ENCODE measurements at places on chromosomes 6 and 20.

DNA sequence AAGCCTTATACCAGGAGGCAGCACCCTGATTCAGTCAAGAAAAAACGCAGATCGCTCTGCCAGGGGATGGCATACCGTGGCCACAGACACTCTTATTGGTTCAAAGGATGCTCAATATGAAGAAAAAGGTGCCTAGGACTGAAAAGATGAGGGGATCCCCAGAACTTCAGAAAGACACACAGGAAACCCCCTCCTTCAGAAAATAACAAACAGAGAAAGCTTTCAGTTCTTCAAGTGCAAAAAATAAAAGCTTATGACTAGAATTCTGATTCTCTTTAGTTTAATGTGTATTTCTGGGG, 17.7 kb upstream of the MYB start:
- no peak for DNase-seq

DNA sequence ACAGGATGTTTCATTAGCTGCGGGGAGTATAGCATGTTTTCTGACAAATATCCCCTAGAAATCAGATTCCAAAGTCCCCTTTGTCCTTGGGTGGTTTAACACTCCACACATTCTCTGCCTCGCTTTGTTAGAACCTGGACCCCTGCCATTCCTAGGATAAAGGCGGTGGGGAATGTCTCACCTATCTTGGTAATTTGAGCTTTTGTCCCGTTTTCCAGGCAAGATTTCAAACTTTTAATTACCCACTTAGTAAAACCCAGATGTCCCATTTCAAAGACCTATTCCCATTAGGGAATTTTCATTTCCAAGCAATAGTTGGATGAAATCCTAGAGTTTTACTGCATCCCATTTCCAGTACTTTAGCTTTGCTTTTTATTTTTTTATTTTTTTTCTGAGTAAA, 501.0 kb upstream of the MAP3K7 start:
- DNase-seq = peak; percentile 44

GRCh38 chr6:33197431-33198048, 2.9 kb downstream of the RXRB start:
- peak; percentile 73 for DNase-seq

DNA sequence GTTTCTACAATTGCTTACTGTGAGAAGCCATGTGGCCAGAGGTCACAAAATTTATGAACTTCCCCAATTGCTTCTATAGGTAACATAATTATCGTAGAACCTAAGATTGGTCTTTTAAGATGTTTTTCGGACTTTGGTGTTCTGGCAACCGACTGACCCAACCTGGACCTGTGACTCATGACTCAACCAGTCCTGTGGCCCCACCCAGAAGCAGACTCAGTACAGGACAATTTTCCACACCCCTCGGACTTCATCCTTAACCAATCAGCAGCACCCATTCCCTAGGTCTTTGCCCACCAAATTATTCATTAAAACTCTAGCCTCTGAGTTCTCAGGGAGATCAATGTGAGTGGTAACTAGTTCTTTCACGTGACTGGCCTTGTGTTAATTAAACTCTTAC, 26.4 kb upstream of the AKAP12 start:
- no peak for DNase-seq

- DNase-seq = no peak
Measured at GRCh38 chr6:35605600-35605999, 83.1 kb downstream of the FKBP5 start.

- no peak for DNase-seq
Measured at GRCh38 chr6:14159090-14159489, 41.5 kb downstream of the CD83 start.

DNA sequence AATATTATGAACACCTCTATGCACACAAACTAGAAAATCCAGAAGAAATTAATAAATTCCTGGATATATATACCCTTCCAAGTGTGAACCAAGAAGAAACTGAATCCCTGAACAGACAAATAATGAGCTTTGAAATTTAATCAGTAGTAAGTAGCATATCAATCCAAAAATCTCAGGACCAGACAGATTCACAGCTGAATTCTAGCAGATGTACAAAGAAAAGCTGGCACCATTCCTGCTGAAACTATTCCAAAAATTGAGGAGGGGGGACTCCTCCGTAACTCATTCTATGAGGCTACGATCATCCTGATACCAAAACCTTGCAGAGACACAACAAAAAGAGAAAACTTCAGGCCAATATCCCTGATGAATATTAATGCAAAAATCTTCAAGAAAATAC, 67.0 kb upstream of the PDE7B start:
- DNase-seq = peak; percentile 59

DNA sequence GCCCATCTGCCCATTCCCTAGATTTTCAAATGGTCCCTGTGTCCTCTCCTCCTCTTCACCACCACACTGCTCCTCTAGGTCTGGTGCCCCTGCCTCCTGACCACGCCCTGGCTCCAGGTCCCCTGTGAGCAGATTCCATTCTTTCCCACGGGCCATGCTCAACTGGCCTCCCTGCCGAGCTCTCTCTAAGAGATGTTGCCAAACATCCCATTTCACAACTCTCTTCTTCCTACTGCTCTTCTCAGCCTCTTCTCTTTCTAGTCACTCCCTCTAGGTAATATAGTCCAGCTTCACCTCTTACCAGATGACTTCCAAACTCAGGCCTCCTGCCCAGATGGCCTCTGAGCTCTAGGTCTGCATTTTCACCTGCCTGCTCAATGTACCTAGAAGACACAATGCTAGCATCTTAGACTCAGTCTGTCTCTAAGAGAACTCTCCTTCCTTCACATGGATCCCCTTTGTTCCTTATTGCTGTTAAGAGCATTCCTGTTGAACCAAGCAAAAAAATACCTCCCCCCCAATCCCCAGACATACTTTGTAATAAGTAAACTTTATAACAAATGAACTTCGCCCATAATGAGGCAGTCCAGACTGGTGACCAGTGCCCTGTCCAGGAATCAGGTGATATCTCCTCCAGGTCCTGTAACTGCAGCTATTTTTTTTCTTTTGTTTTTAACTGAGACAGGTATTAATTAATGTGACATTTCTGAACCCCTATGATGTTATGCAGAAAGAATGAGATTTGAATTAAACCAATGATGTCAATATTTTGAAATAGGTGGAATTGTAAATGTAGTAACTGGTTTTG, 79.0 kb downstream of the LYRM4 start:
- DNase-seq = no peak

GRCh38 chr6:21441386-21441785, 152.2 kb upstream of the SOX4 start:
- DNase-seq = no peak

- no peak for DNase-seq
Measured at GRCh38 chr6:106870069-106870468, 104.5 kb downstream of the CD24 start.

- no peak for DNase-seq
Measured at GRCh38 chr6:2651961-2652360, 98.8 kb downstream of the MYLK4 start.

DNA sequence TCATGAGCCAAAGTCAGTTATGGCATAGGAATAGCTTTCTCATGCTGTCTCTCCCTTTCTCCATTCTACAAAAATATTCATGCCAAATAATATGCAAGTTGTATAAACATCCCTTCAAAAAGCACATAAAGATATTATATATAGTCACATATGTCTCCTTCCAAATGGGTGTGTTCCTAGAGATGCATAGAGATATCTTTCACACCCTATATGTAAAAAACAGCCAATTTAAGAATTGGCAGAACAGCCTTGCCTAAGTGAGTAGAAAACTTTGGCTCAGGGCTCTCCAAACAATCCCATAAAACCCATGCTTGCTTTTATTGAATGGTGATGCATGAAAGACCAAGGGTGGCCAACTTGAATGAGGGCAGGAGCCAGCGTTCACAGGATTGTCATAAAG, 274.7 kb upstream of the SUPT3H start:
- DNase-seq = no peak

GRCh38 chr6:157946865-157947532, 34.7 kb upstream of the SYNJ2 start:
- DNase-seq = peak; percentile 46

- DNase-seq = peak; percentile 53
Measured at GRCh38 chr20:34703424-34704176, 544 bp upstream of the TP53INP2 start.

DNA sequence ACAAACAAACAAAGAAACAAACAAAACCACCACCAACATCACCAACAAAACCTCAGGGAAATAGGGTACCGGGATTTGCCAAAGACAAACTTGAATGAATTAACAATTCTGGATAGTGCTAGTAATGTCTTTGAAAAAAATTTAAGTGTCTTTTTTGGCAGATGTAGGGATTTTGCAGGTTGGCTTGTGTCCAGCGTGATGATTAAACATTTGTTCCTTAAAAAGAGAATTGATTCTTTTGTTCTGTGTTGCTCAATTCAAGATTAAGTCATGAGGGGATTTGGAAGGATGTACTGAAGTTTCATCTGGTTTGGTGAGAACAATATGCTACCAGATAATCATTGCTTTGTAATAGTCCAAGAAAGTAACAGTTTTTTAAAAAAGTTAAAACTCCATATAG, 125.1 kb upstream of the HS3ST5 start:
- peak; percentile 29 for DNase-seq

- no peak for DNase-seq
Measured at GRCh38 chr6:42740725-42741124, 5.2 kb downstream of the TBCC start.

- DNase-seq = no peak
Measured at GRCh38 chr6:144935661-144936060, 650.5 kb downstream of the UTRN start.

- no peak for DNase-seq
Measured at GRCh38 chr6:16343593-16343992, 105.2 kb downstream of the GMPR start.

- no peak for DNase-seq
Measured at GRCh38 chr6:148868314-148868713, 121.5 kb downstream of the UST start.

DNA sequence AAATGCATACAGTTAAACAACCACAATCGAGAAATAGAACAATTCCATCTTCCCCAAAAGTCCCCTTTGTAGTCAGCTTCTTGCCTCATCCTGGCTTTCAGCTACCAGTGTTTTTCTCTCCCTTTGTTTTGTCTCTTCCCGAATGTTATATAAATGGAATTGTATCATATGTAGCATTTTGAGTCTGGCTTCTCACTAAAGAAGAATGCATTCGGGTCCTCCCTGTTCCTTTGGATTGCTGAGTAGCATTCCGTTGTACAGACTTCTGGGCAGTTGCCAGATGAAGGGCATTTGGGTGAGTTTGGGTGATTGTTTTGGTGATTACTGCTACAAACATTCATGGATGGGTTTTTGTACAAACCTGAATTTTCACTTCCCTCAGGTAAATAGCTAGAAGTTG, 27.8 kb downstream of the PRPH2 start:
- DNase-seq = no peak

GRCh38 chr20:39025883-39026282, 63.7 kb downstream of the DHX35 start:
- DNase-seq = no peak

GRCh38 chr6:167568407-167569024, 243.6 kb downstream of the TTLL2 start:
- DNase-seq = no peak

DNA sequence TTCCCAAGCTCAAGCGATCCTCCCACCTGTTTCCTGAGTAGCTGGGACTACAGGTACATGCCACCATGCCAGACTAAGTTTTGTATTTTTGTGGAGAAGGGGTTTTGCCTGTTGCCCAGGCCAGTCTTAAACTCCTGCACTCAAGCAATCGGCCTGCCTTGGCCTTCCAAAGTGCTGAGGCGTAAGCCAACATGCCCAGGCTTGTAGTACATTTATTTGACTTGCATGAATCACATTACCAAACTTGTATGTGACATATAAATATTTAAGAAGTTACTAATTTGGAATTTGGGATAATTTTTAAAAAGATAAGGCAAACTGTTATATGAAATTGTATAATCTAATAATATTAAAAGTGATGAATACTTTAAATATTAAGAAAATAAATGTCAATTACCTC, 157.6 kb downstream of the MCHR2 start:
- no peak for DNase-seq

DNA sequence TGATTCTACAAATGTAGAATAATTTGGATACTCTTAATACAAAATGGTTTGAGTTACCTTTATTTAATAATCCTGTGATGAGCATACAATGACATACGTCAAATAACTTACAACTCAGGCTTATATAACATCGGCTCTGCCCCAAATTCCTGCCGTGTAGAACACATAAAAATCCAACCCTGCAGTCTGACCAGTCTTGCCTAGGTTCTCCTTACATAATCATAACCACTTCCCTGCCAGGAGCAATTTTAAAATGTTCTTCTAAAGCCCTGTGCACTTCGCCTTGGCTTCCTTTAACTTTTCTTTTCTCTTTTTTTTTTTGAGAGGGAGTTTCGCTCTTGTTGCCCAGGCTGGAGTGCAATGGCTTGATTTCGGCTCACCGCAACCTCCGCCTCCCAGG, 16.2 kb upstream of the IER3 start:
- DNase-seq = no peak

DNA sequence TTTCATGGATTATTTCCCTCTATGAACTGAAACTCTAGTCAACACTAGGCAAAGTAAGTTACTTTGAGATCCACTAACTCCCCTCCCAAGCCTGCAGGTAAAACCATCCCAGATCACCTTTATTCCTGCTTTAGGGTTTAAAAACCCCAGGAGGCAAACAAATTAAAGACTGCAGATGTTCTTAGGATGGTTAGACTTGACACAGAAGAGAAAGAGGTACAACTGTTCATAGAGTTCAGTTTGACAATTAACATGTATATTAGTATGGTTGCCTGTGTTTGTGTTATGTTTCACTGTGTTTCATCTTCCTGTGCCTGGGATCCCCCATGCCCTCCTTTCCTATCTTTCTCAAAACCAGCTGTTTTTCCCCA, 53.5 kb downstream of the RREB1 start:
- DNase-seq = no peak

DNA sequence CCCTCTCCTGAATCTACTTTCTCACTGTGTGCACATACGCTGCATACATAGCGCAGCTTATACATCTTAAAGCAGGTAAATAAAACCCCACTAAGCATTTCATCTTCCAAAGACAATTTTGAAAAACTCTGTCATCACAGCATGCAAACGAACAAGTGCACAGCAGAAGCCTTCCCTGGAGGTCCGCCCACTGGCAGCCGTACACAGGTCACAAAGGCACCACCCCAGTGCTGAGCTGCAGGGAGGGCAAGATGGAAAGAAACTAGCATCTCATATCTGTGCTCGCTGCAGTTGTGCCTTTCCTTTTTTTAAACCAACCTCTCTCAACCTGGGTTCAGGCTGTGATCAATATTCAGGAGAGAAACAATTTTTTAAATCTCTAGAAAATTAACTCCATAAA, 73.3 kb downstream of the HUS1B start:
- peak; percentile 62 for DNase-seq

DNA sequence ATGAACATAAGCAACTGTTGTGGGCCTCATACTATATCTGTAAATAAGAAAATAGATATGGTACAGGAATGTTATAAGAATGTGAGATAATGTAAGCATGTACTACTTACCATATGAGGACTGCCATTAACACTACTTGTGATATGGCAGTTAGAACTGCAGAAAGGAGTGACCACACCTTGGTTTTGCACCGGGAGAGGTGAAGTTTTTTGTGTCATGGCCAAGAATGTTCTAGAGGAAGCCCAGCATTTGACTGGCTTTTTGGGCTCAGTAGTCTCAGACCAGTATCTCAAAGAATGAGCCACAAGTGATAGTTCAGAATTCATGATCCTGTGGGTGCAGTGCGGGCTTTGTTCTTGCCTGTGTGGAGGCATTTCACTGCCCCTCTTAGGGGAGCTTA, 123.5 kb downstream of the CLIC5 start:
- no peak for DNase-seq
